ENCODE measurements at places on chromosomes 13 and 19. TPM values are rescaled to one million over a fixed set of nuclear protein-coding genes. Genes with fewer than 3 reads are reported as not detected.
A peak's percentile ranks its signal among the peaks of the same experiment; 100 is the strongest.

C5AR1 gene
- 0.81 TPM for polyA plus RNA-seq

- no peak for DNase-seq
Observed at GRCh38 chr13:50631041-50631440, 212.5 kb downstream of the DLEU7 start.

CEACAM19 gene
- 9.9 TPM for polyA plus RNA-seq

DNA sequence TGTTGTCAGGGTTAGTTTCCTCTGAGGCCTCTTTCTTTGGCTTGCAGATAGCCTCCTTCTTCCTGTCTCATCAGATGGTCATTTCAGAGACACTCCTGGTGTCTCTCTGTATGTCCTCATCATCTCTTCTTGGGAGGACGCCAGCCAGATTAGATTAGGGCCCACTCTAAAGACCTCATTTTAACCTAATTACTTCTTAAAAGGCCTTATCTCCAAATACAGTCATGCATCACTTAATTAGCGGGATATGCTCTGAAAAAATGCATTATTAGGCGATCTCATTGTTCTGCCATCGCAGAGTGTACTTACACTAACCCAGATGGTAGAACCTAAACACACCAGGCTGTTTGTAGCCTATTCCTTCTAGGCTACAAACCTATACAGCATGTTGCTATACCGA lies 89.0 kb downstream of the CDK8 start:
- DNase-seq: peak; percentile 11

GRCh38 chr19:32421589-32422361 lies 16.2 kb downstream of the DPY19L3 start:
- DNase-seq: no peak

GRCh38 chr13:59318320-59318930 lies 845.3 kb downstream of the DIAPH3 start:
- peak; percentile 39 for DNase-seq

ZNF549 gene
- 3.9 TPM for polyA plus RNA-seq

C3 gene
- polyA plus RNA-seq: 2.5 TPM

DNA sequence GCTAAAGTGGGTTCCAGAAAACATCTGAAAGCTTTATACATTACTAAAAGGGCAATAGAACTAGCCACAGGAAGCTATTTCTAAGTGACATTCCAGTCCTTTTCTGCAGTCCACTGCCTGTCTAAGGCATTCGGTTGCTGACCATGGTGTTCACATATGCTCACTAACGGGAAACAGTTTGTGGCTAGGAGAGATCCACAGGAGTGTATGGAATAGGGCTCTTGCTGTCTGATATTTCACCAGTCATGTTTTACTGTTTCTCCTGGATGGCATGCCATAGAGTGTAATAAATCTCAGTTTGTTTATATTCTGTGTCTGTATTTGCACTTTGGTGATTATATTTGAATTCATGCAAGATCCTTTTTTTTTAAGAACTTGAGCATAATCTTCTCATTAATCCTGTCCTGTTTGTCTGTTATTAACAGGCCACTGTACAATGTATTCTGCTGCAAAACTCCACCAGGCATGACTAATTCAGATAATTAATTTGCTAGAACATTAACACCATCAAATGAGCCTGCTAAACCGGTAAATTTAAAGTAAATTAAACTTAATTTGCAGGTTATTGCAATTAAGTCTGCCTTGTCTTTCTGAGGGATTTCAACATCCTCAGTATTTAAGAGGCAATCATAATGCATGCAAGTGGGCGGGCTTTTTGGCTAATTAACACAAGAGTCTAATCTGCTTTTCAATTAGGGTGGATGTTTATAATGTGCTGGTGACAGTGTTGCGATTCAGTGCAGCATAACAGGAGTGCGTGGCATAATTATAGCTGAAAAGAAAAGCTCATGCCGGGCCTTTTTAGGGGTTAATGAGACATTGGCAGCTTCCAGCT lies 201.3 kb downstream of the POU4F1 start:
- peak; percentile 1 for DNase-seq

PLPPR2 gene
- polyA plus RNA-seq: 21.2 TPM

GRCh38 chr13:39038569-39039030 lies 344 bp downstream of the NHLRC3 start:
- DNase-seq: peak; percentile 15

DNA sequence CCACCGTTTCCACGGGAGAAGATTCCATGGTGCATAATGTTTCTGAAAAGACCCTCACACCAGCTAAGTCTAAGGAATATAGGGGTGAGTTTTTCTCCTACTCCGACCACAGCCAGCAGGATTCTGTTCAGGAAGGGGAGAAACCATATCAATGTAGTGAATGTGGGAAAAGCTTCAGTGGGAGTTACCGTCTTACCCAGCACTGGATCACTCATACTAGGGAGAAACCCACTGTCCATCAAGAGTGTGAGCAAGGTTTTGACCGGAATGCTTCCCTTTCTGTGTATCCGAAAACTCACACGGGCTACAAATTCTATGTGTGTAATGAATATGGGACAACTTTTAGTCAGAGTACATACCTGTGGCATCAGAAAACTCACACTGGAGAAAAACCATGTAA lies 19.1 kb downstream of the ZNF473 start:
- no peak for DNase-seq
